ENCODE measurements at places on chromosomes 5 and 9.

- DNase-seq, result no peak
Observed at GRCh38 chr5:82785456-82785855, 291.7 kb downstream of the TMEM167A start.

- DNase-seq, result no peak
Observed at GRCh38 chr5:102796498-102796897, 41.4 kb downstream of the PAM start.

DNA sequence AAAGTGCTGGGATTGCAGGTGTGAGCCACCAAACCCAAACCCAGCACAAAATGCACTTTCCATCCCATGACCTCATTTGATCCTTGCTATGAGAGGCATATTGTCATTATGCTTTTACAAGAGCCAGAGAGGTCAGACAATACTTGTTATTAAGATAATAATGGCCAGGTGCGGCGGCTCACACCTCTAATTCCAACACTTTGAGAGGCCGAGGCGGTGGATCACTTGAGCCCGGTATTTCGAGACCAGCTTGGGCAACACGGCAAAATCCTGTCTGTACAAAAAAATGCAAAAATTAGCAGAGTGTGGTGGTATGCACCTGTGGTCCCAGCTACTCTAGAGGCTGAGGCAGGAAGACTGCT lies 55.9 kb upstream of the IL17B start:
- DNase-seq, result no peak

GRCh38 chr9:95085036-95085770 lies 232.3 kb downstream of the FANCC start:
- DNase-seq, result no peak

DNA sequence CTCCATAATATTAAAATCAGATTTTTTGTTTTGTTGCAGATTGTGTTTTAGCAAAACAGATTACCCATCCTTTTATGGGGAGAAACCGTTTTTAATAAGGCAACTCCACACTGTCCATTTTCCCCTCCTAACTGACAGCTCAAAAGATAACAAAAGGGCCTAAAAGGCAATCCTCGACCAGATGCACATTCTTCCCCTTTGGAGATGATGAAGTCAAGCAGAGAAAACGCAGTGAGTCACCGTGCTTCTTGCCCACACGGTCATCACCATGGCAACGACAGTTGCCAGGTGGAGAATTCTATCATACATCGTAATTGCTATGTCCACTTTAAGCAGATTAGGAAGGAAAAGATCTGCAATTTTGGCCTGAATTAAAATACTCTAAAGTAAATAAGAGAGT lies 96.4 kb downstream of the DIRAS2 start:
- DNase-seq, result peak; percentile 92

Measured in brain microvascular endothelial cell (primary cell).